ENCODE measurements at places on chromosomes 13 and 19. TPM values are rescaled to one million over a fixed set of nuclear protein-coding genes. Genes with fewer than 3 reads are reported as not detected.

Gene PLPP2
- total RNA-seq: 0.34 TPM

Gene CD37
- total RNA-seq: 231 TPM

Gene DHRS12
- 5.3 TPM for total RNA-seq

Gene EXOC3L2
- total RNA-seq: not detected

Gene JAK3
- total RNA-seq: 336 TPM

Gene HIPK4
- total RNA-seq: 0.07 TPM

Gene TICAM1
- total RNA-seq: 25.9 TPM

Gene FUT3
- total RNA-seq: 0.17 TPM

Gene ANGPTL4
- 0.68 TPM for total RNA-seq

Gene ERF
- 51.2 TPM for total RNA-seq

Gene POGLUT2
- total RNA-seq: 14.4 TPM

Gene SIGLEC7
- total RNA-seq: not detected

Gene PSG2
- not detected for total RNA-seq

Gene ZNF726
- total RNA-seq: 8.9 TPM

Gene AMER2
- total RNA-seq: not detected

Gene ATP4B
- not detected for total RNA-seq

Gene PRRG2
- total RNA-seq: 0.88 TPM

Gene FUT6
- not detected for total RNA-seq

Gene SHD
- total RNA-seq: not detected

Gene MAMSTR
- 1.4 TPM for total RNA-seq

Gene OR7C1
- not detected for total RNA-seq

Gene PIH1D1
- 136 TPM for total RNA-seq

Gene PSMC4
- total RNA-seq: 162 TPM

Gene UBE2L5
- 0.22 TPM for total RNA-seq

Data from T-helper 1 cell treated with Interleukin-12 subunit alpha and Interleukin-12 subunit beta and Interleukin-4 antibody, amounts not matched to agents 30 ng/mL and 1 ng/mL, for 36 hours (primary cell).